Activated naive CD4-positive, alpha-beta T cell (primary cell): ENCODE measurements at places on chromosomes 2 and 18.

GRCh38 chr2:235216901-235217300 is 265.1 kb downstream of the SH3BP4 start:
- no peak for DNase-seq

DNA sequence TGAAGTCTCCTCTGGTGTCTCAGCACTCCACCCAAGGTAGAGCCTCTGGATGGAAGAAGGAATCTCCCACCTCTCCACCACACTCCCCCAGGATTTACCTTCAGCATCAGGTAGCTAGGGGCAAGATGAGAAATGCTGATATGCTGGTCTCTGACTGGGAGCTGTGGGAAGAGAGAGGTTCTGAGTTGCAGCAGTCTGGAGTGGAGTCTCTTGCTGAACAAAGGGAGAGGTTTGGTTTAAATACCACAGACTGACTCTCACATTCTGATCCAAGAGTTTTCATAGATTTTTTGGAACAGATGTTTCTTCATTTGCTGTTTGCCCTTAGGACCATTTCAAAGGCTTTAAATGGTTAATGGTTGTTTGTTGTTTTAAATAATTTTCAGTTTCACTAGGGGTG is 1.1 kb upstream of the CFLAR start:
- DNase-seq: no peak

- DNase-seq: no peak
Measured at GRCh38 chr2:136248242-136248641, 130.3 kb upstream of the CXCR4 start.

GRCh38 chr18:36101943-36102342 is 27.2 kb downstream of the SLC39A6 start:
- DNase-seq: no peak

GRCh38 chr2:121778741-121779487 is 23.5 kb downstream of the TSN start:
- no peak for DNase-seq

DNA sequence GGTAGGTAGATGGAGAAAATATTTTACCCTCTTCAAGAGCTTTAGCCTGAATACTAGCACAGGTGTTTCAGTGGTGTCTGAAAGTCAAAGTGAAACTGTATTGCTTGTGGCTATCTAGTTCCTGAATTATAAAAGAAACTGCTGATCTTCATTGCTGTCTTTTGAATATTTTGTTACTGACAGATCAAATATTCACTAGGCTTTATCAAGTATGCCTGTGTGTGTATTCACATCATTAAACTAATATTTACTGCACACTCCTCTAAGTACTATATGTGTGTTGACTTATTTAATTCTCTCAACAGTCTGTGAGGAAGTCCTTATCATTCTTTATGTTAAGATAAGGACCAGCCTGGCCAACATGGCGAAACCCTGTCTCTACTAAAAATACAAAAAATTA is 139.6 kb downstream of the SOCS6 start:
- no peak for DNase-seq

- DNase-seq: no peak
Measured at GRCh38 chr18:7793100-7793499, 226.0 kb downstream of the PTPRM start.

DNA sequence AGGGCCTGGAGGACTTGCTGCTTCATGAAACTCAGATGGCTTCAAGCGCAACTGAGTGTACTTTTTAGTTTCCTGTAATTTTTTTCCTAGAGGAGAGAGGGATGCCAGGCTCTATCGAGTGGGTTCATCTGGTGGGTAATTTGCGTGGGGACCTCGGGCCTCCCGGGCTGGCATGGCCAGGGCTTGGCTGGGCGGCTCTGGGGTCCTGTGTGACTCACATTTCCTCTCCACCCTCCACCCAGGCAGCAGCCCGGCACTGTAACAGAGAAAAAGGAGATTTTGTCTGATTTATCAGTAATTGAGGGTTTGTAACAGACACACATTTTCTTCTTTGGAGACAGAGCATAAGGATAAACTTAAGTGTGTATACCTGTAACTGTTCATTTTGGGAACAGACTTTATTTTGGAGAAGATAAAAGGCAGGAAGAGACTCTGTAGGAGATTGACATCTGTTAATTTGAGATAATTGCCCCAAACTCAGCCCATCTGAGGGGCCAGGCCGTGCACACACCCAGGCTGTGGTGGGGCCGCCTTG is 64.3 kb downstream of the NFATC1 start:
- DNase-seq: no peak

- no peak for DNase-seq
Measured at GRCh38 chr2:197311421-197312033, 947 bp upstream of the ANKRD44 start.

- no peak for DNase-seq
Measured at GRCh38 chr2:73285159-73285739, 971 bp upstream of the FBXO41 start.

GRCh38 chr18:36017232-36017631 is 44.8 kb downstream of the RMP24 start:
- no peak for DNase-seq

DNA sequence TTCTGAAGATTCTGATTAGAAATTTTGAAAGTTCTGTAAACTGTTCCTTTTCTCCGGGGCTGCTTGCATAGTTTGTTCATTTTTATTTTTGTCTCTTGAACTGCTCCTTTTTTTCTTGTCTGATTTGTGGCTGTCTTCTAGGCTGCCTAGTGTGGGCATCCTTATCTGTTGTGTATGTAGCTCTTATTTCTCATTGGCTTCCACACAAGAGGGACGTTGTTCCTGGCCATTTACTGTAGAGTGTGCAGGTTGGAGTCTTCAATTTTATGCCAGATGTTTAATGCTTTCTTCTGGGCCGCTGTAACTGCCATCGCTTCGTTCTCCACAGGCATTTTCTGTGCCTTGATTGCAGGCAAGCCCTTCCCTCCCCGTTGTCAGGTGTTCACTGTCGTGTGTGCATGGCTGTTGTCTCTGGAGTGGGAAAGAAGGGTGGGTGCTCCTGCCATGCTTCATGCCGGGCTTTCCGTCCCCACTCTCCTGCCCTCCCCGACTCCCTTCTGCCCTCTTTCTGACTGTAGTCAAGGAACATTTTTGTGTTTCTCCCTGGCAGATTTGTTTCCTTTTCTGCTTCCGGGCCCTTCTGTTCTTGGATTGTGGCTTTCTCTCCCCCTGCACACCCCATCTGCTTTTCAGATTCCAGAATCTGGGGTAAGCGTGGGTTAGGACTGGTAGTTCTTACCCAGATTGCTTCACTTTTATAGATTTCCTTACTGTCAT is 15.5 kb downstream of the CEP192 start:
- DNase-seq: no peak

GRCh38 chr2:73762571-73762970 is 17.3 kb downstream of the DUSP11 start:
- no peak for DNase-seq

DNA sequence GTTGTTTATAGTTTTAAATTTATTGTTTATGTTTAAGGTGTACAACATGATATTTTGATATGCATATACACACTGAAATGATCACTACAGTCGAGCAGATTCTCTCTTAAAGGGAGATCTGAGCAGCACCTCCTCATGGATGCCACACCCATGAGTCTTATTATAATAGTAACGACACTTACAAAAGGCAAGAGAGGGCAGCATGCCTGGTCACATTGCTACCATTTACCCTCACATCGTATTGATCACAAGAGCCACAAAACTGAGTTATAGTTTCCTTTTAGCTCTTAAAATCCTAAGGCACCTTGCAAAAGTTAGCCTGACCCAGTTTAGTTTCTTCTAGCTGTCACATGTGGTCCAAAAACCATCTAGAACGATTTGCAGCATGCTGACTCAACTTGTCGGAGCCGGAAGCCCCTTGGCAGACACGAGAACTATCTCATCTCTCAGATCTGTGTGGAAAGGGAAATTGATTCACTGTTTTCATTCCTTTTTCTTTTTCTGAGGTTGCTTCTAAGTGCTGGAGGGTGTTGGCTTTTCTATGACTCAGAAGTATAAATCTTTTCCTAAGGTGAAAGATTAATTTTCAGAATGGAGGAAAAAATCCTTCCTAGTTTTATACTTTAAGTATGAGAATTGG is 85.3 kb downstream of the CDC42EP3 start:
- peak; percentile 51 for DNase-seq

DNA sequence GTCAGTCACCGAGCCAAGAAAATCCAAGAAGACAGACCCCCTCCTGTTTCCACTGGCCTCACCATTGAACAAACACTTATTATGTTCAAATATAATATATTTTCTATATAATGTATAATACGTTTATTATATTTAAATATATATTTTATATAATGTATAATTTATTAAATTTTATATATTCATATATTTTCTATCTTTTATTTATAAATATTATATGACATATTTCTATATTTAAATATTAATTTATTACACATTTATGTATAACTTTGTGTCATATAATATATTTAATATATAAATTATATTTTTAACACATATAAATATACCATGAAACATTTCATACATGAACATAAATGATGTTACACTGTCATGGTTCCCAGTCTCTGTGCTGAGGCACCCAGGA is 60.9 kb upstream of the RMDN2 start:
- DNase-seq: no peak

- DNase-seq: no peak
Measured at GRCh38 chr2:177359836-177360595, 32.6 kb upstream of the AGPS start.

- no peak for DNase-seq
Measured at GRCh38 chr2:37219046-37219445, 12.3 kb downstream of the CEBPZ start.

GRCh38 chr18:60147323-60147722 is 225.3 kb downstream of the MC4R start:
- no peak for DNase-seq

GRCh38 chr18:80042785-80043184 is 8.6 kb downstream of the RBFA start:
- no peak for DNase-seq

- no peak for DNase-seq
Measured at GRCh38 chr2:53257287-53257686, 510.3 kb upstream of the CHAC2 start.

DNA sequence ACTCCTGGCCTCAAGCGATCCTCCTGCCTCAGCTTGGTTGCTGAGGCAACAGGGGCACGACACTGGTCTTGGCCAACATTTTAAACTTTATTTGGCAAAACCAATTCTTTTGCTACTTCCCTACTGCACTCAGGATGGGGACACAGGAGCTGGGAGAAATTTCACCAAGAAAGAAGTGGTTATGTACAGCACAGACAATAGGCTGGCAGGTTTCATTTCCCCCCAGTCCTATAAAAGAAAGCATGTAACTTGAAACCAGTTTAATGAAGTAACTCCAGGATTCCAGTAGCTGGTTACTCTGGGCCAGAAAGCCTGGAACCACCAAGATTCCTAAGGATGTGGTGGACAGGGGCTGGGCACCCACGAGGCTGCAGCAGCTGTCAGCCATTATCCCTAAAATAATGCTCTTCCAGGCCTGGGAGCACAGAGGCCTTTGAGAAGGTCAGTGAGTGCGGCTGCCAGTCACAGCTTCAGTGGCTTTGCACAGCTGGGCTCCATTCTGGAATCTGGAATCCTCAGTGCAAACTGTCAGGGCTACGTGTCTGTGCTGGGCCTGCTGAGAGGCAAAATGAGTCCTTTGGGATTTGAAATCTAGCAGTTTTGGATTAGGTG is 142.3 kb upstream of the ITGA6 start:
- DNase-seq: no peak

GRCh38 chr2:163407296-163407695 is 328.5 kb downstream of the FIGN start:
- DNase-seq: no peak

GRCh38 chr2:122237450-122237849 is 482.0 kb downstream of the TSN start:
- DNase-seq: no peak

DNA sequence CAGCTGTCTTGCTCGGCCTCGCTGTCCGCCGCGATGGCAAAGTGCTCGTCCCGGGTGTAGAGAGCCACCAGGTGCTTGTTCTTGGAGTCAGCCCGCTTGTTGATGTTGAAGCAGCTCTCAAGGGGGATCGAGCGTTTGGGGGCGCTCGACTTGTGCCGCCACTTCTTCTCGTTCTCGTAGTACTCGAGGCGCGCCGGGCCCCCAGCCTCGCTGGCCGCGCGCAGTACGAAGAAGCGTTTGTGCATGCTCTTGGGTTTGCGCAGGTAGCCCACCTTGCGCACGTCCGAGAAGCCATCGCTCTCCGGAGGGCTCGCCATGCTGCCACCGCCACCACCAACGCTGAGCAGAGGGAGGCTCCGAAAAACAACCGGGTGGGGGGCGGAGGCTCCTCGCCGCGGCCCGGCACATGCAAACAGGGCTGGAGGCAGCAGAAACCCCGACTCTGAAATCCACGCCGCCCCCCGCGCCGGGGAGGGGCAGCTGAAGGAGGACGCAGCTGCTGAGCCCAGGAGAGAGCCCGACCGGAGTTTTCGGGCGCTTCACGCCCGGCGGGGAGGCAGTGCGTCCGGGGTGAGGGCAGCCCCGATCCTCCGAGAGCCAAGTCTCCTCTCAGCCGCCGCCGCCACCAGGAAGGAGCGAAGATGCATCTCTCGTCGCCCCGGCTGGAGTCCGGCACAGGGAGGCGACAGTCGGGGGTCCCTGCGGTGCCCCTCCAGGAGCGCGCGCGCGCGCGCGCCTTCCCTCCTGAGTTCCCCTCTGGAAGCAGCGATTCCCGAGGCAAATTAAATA is 1.0 kb downstream of the IRS1 start:
- DNase-seq: peak; percentile 54

- no peak for DNase-seq
Measured at GRCh38 chr2:112817082-112817689, 19.4 kb downstream of the IL1B start.
